HCT116 (cell line): ENCODE measurements at places on chromosomes 6 and 20. TPM values are rescaled to one million over a fixed set of nuclear protein-coding genes. Genes with fewer than 3 reads are reported as not detected.

Gene SLC22A16
- total RNA-seq = not detected

Gene TINAG
- not detected for total RNA-seq

Gene SYNDIG1
- total RNA-seq = not detected

Gene SMLR1
- not detected for total RNA-seq

Gene LY6G5B
- 15.4 TPM for total RNA-seq

Gene SLPI
- 5.4 TPM for total RNA-seq

Gene KHDC1L
- 5.4 TPM for total RNA-seq

Gene SLC17A3
- total RNA-seq = not detected

Gene TTLL9
- not detected for total RNA-seq

Gene CCDC170
- total RNA-seq = 0.12 TPM

Gene LRRC73
- 1.2 TPM for total RNA-seq

Gene CST9
- not detected for total RNA-seq

Gene NOP56
- total RNA-seq = 582 TPM

Gene NMBR
- not detected for total RNA-seq

Gene ENPP3
- 0.15 TPM for total RNA-seq

Gene ENPP1
- total RNA-seq = 6.5 TPM

Gene VGLL2
- not detected for total RNA-seq

Gene CLDN20
- total RNA-seq = not detected

Gene VSX1
- not detected for total RNA-seq

Gene OPRM1
- total RNA-seq = not detected

Gene C20orf202
- total RNA-seq = not detected

Gene NINL
- total RNA-seq = 7.2 TPM

Gene TTK
- 46.3 TPM for total RNA-seq

Gene C6orf52
- 3.9 TPM for total RNA-seq

Gene CALHM5
- 0.05 TPM for total RNA-seq

Gene DCDC2
- total RNA-seq = 0.17 TPM

Gene OOEP
- not detected for total RNA-seq

Gene SIRPB1
- total RNA-seq = 1.9 TPM

Gene OPN5
- not detected for total RNA-seq

Gene SYNCRIP
- 189 TPM for total RNA-seq

Gene HLA-DPA1
- 0.89 TPM for total RNA-seq
